GM20000 (cell line): ENCODE measurements at places on chromosomes 1 and 21.

DNA sequence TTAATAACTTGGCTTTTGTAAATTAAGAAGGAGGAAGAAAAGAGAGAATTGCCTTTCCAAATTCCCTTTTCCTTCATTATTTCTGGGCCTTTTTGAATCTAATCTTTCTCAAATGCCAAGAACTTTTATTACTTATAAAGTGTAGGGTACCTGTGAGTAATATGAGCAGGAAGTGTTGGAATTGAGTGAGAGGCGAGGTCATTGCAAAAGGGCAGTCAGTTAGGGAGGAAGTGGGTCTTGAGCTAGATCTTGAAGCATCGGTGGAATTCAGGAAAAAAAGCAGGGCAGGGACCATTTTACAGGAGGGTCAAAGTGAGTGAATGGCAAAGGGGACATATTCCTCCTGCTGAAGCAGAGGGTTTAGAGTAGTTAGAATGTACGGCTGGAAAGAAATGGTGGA is 23.4 kb downstream of the DDI2 start:
- DNase-seq: no peak

- no peak for DNase-seq
These were observed 5.7 kb upstream of the ABCA4 start for GRCh38 chr1:94126651-94127050.

GRCh38 chr21:38080888-38081287 is 164.6 kb upstream of the KCNJ6 start:
- no peak for DNase-seq

GRCh38 chr1:185408700-185409270 is 91.7 kb upstream of the IVNS1ABP start:
- no peak for DNase-seq

DNA sequence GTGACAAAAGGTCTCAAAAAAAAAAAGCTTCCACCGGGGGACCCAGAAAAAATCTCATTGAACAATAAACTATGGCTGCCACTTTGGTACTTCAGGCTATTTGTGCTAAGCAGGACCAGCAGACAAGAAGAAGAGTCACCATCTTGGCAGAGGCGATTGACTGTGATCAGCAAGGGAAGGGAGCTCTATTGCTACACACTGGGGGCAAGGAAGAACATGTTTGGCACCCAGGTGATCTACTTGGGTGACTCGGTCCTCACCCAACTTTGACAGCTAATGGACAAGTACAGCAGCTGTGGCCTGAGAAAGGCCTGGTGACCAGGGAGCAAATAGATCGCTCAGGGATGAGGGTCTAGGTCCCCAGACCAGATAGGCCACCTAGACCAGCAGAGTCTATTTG is 53.4 kb upstream of the SRP9 start:
- no peak for DNase-seq

- DNase-seq: no peak
These were observed 6.0 kb upstream of the TGFBR3 start for GRCh38 chr1:91891969-91892368.

DNA sequence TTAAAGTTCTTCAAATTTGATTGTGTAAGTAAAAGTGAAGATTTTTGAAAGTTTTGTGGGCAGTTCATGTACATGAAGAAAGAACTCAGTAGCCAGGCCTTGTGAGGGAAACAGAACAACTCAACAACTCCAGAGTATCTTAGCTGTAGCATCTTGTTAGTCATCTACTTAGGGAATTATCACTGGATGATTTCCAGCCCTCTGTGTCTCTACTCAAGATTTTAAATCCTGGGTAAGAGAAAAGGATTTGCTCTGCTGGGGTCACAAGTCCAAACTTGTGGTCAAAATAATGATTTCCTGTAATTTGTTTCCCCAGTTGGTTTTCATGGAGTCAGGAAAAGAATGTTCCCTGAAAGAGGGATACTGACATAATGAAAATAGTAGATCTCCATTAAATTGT is 8.2 kb downstream of the OR10T2 start:
- DNase-seq: no peak

DNA sequence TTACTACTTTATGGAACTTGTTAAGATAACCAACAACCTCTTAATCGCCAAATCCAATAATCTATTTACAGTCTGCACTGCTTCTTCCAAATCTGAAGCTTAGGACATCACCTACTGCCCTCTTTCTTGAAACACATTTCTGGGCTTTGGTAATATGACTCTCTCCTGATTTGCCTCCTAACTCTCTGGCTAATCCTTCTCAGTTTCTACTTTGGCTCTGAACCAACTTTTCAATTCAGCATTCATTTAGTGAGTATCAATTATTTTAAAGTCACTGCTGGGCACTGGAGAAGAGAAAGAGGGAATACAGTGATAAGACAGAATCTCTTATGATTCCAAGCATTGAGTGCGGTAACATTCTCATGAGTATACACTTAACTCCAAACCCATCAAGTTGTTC is 275.0 kb downstream of the AKT3 start:
- DNase-seq: no peak

DNA sequence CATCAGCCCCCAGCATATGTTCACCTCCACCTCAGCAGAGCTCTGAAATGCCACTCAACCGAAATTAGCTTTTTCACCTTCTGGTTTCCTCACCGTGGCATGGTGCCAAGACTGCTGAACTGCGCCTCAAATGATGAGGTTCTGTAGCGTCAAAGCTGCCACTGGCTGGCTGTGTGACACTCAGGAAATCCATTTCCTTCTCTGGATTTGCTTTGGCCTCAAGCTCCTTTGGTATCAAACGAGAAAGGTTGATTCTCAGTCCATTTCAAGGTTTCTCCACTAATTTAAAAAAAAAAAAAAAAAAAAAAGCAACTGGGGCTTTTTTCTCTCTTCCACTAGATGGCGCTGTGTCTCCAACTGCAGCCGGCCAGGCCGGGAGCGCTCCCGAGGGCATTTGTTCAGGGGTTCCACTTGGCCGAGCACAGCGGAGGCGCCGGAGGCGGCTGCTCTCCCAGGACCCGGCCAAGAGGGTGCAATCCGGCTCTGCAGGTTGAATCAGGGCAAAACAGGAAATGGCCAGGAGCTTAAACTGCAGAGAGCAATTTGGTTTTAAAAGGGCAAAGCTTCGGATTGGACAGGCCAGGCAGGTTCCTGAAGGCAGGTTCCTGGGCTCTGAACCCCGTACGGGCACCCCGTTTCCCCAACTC is 26.5 kb upstream of the PLA2G2C start:
- peak; percentile 64 for DNase-seq

DNA sequence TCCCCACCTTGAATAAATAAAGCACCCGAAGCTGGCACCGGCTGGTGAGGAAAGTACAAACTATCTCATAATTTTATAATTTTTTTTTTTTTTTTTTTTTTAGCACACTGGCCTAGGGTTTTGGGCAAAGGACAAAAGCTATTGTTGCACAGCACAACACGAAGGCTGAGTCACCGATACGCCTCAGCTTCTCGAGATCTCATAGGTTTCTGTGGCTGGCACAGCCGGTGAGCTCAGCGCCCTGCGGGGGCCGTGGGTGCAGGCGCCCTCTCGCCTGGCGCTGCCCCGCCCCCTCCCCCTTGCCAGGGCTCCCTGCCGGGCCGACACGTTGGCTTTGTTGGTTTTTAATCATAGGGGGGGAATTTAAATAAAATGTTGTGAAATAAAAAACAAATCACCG is 17.2 kb downstream of the CASZ1 start:
- no peak for DNase-seq

GRCh38 chr1:9022773-9023172 is 3.5 kb downstream of the SLC2A7 start:
- no peak for DNase-seq

DNA sequence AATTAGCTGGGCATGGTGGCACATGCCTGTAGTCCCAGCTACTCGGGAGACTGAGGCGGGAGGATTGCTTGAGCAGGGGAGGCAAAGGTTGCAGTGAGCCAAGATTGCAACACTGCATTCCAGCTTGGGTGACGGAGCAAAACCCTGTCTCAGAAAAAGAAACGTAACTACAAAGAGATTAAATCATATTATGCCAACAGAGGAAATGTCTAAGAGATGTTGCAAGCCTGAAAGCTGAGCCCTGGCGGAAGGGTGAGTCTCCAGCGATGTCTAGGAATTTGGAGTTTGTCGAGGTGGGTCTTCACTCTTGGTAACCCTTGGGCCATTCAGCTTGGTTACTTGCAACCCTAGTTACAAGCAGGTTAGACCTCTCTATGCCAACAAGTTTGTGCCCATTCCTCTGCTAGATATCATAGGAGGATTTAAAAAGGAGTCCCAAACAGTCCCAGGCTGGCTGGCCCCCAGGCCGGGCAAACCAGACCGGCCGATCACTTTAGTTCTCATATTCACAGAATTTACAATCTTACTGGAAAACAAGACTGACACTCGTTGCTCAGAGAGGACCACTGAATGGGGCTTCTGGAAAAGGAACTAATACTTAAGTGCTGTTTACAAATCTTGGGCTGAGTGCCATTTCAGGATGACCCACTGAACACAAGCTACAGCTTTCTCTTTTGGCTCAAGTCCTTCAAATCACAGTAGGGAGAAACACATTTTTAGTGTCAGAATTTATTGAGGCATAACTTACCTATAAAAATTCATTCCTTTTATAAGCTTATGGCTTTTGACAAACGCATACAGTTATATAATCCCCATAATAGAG is 27.1 kb downstream of the SLC30A1 start:
- no peak for DNase-seq

DNA sequence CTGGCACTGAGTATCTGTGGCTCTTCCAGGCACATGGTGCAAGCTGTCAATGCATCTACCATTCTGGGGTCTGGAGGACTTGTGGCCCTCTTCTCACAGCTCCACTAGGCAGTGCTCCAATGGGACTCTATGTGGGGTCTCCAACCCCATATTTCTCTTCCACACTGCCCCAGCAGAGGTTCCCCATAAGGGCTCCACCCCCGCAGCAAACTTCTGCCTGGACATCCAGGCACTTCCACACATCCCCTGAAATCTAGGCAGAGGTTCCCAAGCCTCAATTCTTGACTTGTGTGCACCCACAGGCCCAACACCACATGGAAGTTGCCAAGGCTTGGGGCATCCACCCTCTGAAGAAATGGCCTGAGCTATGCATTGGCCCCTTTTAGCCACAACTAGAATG is 18.8 kb downstream of the ODF2L start:
- DNase-seq: no peak

GRCh38 chr1:25541889-25542658 is 1.3 kb upstream of the LDLRAP1 start:
- DNase-seq: no peak

DNA sequence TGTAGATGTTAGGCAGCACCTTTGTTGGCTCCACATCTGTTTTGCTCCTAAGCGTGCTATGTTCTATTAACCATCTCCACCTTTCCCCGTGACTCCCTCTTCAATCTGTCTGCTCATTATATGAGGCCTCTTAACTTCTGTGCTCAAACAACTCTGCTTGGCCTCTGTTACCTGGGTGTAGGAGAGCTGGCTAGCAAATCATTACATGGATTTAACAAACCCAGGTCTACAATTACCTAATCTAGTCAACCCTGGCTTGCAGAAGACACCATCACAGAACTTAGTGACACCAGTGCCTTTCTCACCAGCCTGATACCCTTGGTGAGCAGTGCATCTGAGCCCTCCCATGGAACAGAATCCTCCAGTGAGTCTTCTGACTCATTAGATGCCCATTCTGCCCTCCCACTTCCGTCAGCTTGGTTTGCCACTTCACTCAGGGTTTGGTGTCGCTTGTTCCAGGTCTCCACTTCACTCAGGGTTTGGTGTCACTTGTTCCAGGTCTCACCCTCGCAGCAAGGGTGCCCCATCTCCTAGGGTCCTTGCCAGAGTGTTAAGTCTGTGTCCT is 92.0 kb upstream of the KIF26B start:
- DNase-seq: no peak

DNA sequence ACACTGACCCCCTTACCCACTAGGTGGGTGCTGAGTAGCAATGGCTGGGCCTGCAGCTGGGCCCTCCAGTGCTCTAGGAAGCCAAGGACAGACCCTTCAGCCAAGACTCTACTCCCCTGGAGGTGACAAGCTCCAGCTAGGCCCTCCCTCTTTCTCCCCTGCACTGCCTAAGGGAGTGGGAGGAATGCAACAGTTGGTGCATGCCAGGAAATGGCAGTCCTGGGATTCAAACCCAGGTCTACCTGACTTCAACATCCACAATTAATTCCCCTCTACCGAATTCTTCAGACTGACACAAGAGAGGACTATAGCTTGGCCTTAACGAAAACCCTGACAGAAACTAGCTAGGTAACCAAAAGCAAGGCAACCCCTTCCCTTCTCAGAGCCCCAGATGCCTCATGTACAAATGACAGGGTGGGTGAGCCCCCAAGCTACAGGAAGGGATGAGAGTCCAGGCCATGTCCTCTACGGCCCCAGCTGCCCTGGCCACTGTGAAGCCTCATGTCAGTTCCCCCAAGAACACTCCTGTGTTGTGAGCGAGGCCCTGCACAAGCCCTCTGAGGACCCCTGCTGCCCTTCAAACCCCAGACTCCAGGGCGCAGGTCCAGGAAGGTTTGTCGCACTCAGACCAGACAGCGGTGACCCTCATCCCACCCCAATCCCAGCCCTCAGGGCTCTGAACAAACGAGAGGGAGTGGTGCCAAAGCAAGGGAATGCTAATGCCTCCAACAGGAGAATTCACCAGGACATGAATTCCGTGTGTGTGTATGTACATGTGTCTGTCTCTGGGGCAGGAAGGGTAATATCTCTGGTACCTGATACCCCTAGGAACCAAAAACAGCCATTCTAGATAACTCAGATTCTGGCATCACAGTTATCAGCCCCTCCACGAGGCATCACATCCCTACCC is 92.3 kb downstream of the MRPL37 start:
- no peak for DNase-seq

DNA sequence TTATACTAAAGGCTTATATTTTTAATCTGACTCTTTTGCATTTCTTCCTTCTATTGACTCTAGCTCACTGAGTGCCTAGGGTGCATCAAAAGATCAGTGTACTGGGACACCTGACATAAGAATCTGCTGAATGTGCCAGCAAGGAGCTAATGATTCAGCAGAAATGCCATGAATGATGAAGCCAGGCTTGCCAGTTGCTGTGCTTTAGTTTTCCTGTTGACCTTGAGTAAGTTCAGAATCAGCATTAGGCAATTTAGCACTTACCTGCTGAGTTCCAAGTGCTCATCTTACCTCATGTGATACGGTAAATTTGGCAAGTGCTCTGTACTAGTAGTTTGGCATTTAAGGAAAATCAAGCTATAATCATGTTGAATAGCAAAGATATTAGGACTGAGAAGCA is 523.2 kb upstream of the B3GALT2 start:
- no peak for DNase-seq

- DNase-seq: no peak
These were observed 17.1 kb downstream of the CHAF1B start for GRCh38 chr21:36402339-36402738.

- no peak for DNase-seq
These were observed 28.0 kb upstream of the FOXO6 start for GRCh38 chr1:41333146-41333784.

- DNase-seq: no peak
These were observed 14.1 kb downstream of the RTCA start for GRCh38 chr1:100279954-100280682.

DNA sequence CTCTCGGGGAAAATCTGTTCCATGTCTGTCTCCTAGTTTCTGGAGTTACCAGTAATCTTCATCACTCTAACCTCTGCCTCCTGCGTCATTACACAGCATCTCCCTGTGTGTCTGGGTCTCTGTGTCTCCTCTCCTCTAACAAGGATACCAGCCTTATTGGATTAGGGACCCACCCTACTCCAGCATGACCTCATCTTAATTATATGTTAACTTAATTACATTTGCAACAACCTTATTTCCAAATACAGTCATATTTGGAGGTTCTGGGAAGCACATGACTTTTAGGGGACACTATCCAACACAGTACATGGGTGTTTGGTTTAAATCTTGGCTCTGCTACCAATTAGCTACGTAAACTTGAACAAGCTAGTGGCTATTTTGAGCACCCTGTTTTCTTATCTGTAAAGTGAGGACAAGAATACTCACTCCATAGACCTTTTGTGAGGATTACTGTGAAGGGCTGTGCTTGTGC is 83.9 kb upstream of the SGIP1 start:
- no peak for DNase-seq

- no peak for DNase-seq
These were observed 11.8 kb upstream of the FAM76A start for GRCh38 chr1:27713869-27714513.
